ENCODE measurements at places on chromosomes 6 and 20.
A peak's percentile ranks its signal among the peaks of the same experiment; 100 is the strongest.

DNA sequence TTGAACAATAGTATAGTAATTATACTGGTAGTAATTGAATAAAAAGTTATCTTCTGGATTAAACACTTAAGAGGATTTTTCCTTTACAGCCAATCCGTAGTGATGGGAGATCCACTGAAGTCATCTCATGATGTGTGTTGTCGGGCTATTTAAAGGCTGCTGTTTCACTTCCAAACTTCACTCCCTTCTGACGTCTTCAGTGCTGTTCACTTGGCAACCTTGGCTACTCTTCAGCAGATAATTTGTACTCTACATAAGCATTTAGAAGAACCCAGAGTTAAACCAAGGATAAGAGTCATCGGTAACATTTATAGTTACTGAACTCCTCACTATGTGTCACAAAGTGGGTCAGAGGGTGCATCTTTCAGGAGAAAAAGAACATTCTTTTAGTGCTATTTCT is 179.1 kb upstream of the EYA4 start:
- no peak for DNase-seq

DNA sequence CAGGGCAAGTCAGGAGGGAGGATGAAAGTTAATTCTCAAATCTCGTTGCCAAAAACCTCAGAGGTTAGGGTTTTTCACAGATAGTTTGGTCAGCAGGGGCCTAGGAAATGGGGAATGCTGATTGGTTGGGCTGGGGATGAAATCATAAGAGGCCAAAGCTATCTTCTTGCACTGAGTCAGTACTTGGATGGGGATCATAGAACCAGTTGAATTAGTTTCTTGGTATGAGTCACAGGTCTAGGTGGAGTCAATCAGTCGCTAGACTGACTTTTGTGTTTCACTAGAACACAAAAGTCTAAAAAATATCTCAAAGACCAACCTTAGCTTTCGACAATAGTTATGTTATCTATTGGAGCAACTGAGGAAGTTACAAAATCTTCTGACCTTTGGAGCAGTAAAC is 368.5 kb downstream of the TBC1D32 start:
- no peak for DNase-seq

- DNase-seq = peak; percentile 69
These were observed 124.9 kb downstream of the KLHL32 start for GRCh38 chr6:97049253-97050011.

GRCh38 chr6:115078555-115078954 is 735.7 kb upstream of the HS3ST5 start:
- no peak for DNase-seq

- DNase-seq = no peak
These were observed 11.4 kb upstream of the VEGFA start for GRCh38 chr6:43758617-43759050.

DNA sequence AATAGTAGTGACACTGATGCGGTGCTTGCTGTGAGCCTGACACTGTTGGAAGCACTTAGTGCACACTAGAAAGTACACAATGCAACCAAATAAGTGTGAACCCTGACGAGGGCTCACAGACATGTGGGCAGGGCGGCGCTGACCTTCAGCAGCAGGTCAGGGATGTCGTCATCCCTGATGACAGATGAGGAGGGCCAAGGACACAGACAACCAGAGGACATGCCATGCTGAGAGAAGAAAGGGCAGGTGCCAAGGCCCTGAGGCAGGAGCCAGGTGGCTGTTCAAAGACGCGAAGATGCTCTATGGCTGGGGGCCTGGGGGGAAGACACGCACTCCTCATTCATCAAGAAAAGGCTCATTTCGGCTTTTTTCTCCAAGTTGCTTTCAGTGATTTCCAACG is 176.4 kb upstream of the CST7 start:
- no peak for DNase-seq

GRCh38 chr20:4832469-4832868 is 110.8 kb downstream of the PRND start:
- DNase-seq = no peak

DNA sequence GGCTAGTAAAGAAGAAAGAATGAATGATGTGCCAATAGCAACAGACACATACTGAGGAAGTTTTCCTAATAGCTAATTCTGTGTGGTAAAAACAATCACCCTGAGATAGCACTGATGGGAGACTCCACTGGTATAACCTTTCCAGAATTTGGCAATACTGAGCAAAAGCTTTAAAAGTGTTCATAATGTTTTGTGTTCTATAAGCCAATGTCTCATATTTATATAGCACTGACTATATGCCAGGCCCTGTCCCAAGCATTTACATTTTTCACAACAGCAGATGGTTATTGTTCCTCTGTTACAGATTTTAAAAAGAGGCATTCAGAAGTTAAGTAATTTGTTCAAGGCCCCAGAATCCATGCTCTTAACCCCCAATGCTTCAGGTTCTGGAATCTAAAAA is 108.0 kb upstream of the DST start:
- DNase-seq = no peak

GRCh38 chr20:50153500-50154377 is at the start of gene PEDS1:
Gene PEDS1, minus strand, starts transcription at chr20:50153723. Its CDS starts 86 bp downstream, at chr20:50153637.
- peak; percentile 95 for DNase-seq

DNA sequence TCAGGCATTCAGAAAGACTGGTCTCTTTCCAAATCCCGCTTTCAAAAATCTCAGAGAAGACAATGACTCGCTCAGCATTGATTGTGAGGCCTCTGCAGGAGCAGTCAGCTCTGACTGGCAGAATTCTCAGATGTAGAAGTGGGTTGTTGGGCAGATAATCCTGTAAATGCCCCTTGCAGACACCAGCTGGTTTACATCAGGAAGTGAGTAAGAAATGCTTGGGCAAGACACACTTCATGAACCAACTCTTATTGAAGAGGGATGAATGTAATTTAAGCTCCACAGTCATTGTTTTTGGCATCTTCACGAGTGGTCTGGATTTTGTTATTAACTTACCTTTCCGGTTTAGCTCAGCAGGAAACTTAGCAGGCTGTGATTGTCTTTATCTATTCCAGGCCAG is 166.6 kb downstream of the PLCB4 start:
- no peak for DNase-seq

- DNase-seq = peak; percentile 88
These were observed 88.1 kb downstream of the HDGFL1 start for GRCh38 chr6:22657352-22657980.

DNA sequence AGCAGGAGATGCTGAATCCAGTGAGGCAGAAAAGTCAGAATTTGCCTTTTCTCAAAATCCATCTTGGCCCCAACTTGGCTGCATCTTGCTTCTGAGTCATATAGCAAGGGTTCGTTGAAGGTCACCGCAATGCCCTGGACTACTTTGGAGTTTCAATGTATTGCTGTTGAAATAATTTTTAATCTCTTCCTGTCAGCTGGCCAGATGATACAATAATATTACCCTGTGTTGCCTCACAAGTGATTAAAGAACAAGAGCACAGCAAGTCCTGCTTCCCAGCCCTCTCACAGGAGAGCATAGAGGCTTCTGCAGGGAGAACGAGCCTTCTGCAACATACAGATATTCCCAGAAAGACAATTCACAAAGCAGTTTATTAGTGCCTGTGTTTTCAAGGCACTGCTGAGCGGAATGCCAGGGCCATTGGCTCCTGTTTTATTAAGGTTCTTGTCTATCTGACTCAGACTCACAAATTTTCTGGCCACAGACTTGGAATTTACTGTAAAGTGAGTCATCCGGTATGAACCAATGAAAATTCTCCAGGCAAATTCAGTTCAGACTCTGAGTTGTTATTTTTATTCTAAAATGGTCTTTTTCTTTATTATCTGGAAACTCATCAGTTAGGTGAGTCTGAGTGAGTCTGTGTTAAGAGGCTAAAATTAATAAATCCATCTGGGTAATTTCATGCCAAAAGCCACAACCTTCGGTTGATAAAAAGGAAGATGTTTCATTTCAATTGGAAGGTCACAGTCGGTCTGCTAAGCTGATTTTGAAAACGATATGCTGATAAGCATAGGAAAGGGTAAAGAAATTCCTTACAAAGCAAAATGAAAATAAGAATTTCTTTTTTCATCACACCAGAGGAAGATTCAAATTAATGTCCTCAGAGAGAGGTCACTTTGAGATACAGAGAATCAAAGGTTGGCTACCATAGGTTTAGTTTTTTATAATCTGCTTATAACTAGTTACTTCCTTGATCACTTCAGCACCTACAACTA is 289.4 kb upstream of the STXBP5 start:
- DNase-seq = peak; percentile 76

- DNase-seq = peak; percentile 41
These were observed 25.6 kb upstream of the IER3 start for GRCh38 chr6:30769853-30770524.

DNA sequence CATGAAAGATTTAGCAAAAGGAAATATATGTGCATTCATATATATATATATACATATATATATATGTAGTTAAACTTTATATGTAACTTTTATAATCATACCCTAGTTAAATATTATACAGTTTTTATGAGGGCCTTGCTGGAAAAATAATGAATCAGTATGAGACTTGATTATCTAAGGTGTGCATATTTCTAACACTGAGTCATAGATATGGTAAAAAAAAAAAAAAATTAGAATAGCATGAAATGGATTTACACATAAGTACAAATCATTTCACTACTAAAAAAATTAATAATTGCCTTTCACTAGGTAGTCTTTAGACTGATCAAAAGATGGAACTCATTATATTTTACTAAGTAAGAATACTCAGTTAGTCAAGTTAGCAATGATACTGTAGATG is 51.3 kb upstream of the DST start:
- no peak for DNase-seq

DNA sequence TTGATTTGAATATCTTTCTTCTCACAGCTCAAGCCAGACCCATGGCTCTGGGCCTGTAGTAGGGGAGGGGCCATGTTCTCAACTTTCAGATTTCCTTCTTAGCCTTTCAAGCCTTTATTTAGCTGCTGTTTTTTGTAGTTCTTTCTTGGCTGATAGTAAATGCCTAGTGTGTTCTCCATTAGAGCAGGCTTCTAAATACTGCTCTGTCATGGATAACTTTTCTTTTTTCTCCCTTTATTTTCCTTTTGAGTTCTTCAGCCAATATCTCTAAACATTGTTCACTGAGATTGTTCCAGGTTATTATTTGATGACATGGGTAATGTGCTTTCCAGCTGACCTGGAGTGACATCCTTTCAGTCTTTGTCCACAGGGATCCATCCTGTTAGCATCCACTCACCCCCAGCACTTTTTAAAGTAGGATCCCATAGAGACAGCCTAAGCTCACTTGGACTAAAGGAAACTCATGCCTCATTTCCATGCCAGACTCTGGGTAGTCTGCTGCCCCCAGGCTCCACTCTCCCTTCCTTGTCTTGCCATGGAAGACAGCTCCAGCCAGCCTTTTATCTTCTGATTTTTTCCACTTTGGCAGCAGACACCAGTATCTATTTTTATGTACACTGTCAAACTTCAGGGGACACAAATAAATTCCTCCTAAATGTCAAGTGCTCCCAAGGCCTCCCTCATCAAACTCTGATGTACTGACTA is 645.6 kb downstream of the RNF144B start:
- DNase-seq = no peak

DNA sequence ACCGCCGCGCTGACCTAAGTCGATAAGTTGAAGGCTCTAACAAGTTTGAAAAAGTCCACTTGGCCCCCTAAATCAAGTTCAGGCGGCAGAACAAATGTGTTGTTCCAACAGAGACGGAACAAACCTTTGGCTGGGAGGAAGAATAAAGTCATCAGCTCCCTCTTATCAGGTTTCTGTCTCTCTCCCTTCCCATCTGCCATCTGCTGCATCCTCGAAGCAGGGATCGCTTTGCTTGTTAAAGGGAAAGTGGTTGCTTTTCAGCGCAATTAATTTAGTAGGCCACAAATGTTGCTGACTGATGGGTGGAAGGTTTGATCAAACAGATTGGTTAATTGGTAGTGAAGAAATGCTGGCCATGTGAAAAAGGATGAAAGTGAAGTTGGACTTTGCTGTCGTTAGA is 64.3 kb downstream of the CDH4 start:
- no peak for DNase-seq

GRCh38 chr6:157233156-157233555 is 90.2 kb downstream of the TMEM242 start:
- no peak for DNase-seq

DNA sequence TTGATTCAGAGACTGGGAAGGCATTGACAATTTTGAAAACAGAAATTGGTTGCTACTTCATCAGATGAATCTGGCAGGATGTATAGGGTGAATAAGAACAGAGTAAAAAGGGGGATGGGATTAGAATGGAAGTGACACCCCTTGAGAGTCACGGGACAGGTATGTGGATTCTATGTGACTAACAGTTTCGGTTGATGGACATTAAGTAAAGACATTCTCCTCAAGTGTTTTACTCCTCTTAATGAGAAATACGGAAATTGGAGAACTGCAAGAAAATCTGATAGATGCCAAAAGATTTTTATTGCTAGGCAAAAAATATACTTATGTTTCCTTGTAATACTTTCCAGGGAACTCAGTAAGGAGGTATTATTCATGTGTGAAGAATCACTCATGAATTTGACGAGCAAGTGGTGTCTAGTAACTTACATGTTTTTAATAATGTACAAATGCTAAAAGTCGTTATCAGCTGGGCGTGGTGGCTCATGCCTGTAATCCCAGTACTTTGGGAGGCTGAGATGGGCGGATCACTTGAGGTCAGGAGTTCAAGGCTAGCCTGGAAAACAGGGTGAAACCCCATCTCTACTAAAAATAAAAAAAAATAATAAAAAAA is 135.8 kb downstream of the KIF16B start:
- no peak for DNase-seq

DNA sequence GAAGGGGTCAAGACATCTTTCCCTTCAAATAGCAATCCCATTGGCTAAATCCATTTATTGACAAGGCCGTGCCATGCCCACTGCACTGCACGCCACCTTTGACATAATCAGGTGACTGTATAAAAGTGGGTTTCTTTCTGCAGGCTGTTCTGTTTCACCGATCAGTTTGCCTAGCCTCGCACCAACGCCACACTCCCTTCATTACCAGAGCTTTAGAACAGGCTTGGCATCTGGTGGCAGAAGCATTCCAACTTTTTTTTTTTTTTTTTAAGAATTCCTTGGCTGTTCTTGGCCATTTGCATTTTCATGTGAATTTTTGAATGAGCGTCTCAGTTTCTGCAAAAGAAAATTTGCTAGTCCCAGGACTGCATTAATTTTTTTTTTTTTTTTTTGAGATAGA is 78.1 kb downstream of the PPP1R3G start:
- DNase-seq = no peak

- no peak for DNase-seq
These were observed 187.1 kb downstream of the MYLK4 start for GRCh38 chr6:2563635-2564034.

- DNase-seq = no peak
These were observed 28.1 kb upstream of the QKI start for GRCh38 chr6:163386329-163386908.

DNA sequence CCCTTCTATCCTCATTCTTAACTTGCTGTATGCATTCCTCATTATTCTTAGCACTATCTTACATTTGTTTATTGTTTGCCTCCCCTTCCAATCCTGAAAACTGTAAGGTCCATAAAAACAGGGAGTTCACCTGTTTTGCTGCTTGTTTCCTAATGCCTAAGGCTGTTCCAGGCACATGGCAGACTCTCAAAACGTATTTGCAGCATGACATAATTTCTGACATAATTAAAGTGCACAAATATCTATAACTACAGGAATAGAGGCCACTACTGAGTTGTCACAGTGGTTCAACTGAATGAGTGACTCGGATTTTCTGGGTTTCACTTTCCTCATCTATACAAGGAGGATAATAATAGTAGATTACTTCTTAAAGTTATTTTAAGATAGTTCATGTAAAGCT is 83.0 kb downstream of the HFE start:
- no peak for DNase-seq
